Activated CD8-positive, alpha-beta memory T cell treated with anti-CD3 and anti-CD28 coated beads, Interleukin-2, amount 50 U/mL, for 4 hours (primary cell): ENCODE measurements at places on chromosomes 3 and 15.

- DNase-seq: no peak
Observed at GRCh38 chr15:31235311-31236183, 91.1 kb upstream of the KLF13 start.

- DNase-seq: no peak
Observed at GRCh38 chr3:109460961-109461360, 123.6 kb upstream of the DPPA4 start.

DNA sequence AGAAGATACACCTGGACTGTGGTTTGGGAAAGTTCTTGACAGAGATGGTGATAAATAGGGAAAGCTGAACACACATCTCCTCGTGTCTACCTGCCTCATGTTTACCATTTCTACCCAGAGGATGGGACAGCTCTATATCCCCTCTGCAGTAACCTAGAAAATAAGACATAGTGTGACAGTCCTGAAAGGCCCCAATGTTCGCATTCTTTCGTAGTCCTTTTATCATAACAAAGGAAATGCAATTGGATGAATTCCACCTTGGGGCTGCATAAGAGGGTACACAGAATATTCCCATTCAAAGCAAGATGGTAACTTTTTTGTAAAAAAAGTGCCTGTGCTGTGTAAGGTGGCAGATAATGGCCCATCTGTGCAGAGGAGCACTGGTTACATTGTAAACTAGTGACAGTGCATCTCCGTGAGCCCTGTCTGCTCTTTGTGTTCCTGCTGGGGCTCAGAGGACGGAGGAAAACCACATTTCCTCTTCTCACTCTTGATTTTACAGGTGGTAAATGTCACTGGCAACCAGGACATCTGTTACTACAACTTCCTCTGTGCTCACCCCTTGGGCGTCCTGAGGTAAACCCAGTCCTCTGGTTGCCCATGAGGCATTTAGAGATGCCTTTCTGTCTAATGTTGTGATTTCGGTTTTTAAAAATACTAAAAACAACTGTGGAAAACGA, 74.3 kb downstream of the SIDT1 start:
- peak; percentile 15 for DNase-seq

- no peak for DNase-seq
Observed at GRCh38 chr3:120839120-120839519, 68.9 kb upstream of the STXBP5L start.

DNA sequence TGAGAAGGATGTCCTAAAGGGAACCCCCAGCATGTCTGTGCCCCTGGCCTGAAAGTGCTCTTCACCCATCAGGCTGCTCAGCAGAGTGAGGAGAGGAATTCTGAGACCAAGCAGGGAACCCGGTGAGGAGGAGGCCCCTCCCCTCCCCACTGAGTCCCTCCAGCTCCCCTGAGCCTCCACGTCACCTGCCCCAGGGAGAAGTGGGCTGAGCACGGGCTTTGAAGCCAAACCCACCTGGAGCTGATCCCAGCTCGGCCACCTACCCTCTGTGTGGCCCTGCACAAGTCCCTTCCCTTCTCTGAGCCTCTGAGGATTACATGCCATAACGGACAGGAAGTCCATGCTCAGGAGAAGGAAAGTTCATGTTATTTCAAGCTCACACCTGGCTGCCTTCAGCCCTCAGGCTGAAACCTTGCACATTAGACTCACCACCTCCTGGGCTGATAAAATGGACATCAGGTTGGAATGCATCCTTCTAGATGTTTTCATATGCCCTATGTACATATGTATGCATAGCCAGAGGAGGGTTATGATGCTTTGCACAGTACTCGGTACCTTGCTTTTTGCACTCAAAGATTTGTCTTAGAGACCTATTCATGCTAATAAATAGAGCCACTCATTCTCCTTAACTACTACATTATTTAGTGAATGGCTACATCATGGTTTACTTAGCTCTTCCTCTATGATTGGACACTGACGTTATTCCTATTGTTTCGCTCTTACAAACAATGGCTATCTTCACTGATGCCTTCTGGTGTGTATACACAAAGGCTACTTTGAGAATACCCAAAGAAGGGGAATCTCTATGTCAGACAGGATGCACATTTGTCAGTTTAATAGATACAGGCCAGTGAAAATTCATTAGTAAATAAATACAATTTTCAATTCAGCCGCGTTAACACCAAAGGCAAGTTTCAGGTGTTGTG, 31.6 kb upstream of the GATA2 start:
- DNase-seq: no peak

DNA sequence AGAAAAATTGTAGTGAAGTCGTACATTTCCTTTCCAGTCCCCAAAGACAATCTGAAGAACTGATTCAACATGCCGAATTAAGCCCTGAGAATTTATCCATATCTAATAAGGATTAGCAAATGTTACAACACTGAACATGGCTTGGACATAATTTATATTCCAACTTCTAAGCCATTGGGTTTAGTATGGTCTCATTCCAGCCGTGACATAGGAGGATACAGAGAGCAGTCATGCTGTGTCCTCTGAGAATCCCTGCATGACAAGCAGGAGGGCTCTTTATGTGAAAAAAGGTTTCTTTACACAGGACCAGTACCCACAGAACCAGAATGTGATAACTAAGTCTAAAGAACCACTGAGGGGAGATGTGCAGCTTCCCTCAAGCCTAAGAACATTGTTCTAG, 231.9 kb upstream of the WNT5A start:
- DNase-seq: no peak

GRCh38 chr3:72312339-72312738, 527.4 kb upstream of the PROK2 start:
- DNase-seq: no peak

DNA sequence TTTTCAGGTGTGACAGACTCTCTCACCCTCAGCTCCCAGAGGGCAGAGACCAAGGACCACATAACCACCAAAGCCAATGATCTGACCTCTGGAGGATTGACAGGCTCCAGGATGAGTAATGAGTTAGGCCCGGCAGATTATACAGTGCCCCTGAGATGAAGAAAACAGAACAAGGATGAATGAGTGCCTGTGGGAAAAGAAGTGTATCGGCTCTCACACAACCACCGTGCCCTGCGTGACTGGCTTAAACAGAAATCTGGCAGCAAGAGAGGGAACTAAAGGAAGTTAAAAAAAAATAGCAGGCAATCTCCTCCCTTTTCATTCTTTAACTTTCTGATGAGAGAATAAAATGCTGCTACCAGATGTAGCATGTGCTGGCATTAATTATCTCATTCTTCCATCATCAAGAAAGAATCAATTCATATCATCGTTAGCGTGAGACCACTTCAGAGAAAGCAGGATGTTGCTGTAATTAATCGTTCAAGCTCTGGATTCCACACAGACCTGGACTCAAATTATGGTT, 227.5 kb upstream of the COL8A1 start:
- no peak for DNase-seq

- DNase-seq: no peak
Observed at GRCh38 chr3:183988216-183988790, 29.4 kb downstream of the ABCC5 start.

GRCh38 chr15:61364871-61365270, 135.8 kb upstream of the RORA start:
- no peak for DNase-seq

GRCh38 chr3:99620976-99621375, 17.4 kb upstream of the COL8A1 start:
- DNase-seq: no peak

GRCh38 chr3:195897081-195897852, 11.1 kb downstream of the TNK2 start:
- no peak for DNase-seq

DNA sequence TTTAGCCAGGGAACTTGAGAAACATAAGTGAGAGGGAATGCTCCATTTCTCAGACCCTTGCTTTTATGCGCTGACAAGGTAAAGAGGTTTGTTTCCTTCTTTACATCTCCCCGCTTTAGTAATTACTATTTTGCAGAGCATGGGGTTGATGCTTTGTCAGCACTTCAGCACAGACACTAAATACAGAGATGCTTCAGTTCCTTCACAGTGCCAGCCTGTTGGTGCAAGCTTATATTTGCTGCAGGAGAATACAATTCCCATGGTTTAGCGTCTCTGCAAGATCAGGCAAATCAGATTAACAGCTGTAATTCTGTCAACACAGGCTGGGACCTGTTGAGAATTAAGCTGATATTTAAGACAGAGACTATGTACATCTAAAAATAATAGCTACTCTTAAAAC, 2.9 kb downstream of the FMN1 start:
- DNase-seq: no peak

DNA sequence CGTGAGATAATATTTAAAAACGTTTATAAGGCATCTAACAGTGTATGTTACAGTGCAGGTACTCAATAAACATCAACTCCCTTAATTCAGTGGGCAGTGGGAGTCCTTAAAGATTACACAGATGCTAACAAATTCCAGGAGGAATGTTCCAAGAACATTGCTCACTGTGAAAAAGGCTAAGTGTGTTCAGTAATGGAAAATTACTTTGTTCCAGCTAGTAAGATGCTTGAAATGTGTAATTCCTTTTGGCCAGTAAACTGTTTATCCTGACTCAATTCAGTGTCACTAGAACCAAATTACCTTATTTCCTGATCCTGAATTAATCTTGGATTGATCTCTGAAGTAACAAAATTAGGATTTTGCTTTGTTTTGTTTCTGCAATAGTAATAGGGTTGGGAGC, 54.2 kb upstream of the SEMA6D start:
- DNase-seq: no peak

DNA sequence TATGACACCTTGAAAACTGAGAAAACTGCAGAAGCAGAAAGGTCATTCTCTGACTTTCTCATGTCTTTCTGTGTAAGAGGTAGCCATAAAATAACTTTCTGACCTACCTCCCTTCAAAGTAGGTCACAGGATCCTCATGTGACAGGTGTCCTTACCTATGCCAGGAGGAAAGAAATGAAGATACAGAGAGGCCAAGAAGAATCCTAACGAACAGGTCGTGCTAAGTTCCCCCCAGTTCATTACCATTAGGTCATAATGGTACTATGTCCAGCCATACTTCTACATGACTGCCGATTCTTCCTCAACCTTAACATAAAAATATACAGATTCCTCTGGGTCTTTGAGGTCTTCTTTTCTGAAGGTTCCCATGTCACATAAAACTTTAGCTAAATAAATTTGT, 118.6 kb downstream of the FOXB1 start:
- no peak for DNase-seq

GRCh38 chr3:41600616-41601015, 361.3 kb downstream of the ULK4 start:
- DNase-seq: no peak

DNA sequence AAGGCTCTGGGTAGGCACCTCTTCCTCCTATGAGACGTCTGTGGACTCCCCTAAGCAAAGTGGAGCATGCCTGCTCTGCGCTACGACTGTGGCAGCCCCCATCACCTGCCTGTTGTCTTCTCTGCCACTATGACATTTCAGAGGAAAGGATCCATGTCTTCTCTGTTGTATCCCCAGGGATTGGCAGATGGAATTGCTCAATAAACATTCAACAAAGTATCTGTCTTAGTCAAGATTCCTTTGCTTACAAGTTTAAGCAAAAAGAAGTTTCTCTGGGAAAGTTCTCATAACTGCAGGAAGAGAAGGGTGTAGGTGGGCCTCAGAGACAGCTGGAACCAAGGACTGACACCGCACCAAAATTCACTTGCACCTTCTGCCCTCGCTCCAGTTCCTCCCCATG, 34.3 kb downstream of the AMOTL2 start:
- DNase-seq: no peak

DNA sequence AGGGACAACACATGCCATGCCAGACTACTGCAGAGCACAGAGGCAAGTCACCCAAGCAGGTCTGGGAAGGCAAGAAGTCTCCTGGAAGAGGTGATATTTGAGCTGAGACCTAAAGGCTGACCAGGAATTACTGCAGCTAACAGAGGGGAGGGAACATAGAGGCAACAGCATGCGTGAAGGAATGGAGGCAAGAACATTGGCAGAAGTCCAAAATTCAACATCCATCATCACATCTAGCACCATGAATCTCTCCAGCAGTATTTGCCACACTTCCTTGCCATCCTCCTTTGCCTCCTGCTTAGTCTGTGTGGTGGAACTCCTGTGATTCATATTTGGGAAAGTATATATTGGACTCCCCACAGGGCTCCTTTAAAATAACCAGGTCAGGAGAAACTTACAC, 870 bp upstream of the TSEN2 start:
- no peak for DNase-seq

DNA sequence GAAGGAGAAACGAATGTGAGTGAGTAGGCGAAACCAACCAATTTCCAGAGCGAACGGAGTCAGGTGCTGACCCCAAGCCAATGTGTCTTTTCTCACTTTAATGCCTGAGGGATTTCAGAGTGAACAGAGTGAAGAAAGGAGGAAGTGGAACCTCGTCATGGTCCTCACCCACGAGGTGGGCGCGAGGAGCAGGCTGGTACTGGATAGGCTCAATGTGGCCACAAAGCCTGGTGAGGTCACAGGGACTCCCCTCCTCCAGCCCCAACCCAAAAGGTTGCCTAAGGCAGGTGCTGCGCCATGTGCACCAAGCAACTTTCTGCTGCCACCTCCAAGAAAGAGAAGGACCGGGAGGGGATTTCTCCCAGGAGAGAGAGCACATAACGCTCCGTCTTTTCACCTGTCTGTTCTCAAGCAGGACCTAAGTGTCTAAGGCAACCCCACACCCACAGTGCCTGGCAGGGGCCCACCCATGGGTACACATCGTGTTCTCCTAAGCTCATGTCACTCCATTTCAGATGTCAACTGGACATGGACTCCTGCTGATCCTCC, 3.8 kb downstream of the NRROS start:
- peak; percentile 49 for DNase-seq

- DNase-seq: no peak
Observed at GRCh38 chr3:169522595-169523529, 140.7 kb downstream of the MECOM start.

GRCh38 chr3:66722675-66723074, 221.9 kb upstream of the LRIG1 start:
- no peak for DNase-seq

- DNase-seq: no peak
Observed at GRCh38 chr15:70149667-70150404, 52.1 kb upstream of the TLE3 start.

DNA sequence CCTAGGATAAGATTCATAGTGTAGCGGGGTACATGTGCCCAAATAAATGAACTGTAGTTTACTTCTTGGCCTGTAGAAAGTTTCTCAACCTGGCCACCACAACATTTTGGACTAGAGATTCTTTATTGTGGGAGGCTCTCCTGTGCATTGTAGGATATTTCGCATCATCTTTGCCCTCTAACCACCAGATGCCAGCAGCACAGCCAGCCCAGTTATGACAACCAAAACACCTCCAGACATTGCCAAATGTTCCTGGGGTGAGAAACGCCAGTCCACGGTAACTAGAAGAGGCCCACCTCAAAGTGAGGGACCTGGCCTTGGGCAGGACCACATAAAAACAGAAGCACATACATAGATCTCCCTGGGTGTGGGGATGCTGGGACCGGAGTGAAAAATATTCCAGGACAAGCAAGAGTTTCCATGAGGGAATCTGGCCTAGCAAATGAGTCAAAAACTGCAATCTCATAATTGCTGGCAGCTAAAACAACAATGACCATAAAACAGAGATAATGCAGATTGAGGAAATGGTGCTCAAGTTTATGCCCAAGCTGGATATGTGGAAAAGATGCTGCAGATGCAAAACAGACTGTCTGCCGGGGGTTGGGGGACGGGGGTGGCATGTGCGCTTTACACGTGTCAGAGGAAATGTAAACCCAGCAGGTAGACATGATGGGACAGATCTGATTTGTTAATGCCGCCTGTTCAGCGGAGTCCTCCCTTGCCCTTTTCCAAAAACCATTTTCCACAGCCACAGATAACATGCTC, 39.7 kb downstream of the ARHGEF3 start:
- DNase-seq: no peak
